ENCODE measurements at places on chromosomes 12 and 14.

- no peak for DNase-seq
Measured at GRCh38 chr14:88804035-88804434, 11.3 kb upstream of the EML5 start.

DNA sequence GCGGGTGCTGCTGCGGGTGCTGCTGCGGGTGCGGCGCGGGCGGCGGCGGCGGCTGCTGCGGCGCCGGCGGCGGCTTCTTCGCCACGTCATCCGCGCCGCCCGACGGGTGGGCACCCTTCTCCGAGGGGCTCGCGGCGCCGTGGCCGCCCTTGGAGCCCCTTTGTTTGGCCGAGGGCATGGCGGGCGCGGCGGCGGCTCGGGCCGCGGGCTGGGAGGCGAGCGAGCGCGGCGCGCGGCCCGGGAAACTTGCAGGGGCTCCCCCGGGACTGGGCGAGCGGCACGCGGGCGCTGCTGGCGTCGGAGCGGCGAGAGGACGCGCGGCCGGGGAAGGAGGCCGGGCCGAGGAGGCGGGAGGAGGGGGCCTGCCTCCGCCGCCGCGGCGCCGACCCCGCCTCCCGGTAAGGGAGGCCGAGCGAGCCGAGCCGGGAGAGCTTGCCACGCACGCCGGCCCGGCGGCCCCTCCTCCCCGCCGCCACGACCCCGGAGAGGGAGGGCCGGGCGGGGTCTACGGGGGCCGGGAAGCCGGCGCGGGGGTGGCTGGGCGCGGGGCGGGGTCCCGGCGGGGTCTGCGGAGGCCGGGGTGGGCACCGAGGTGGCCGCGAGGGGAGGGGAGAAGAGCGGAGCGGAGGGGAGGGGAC is at the start of gene CKAP4:
TSS of gene CKAP4 (minus strand) at position 347 of the 638 bp plus-strand sequence. CDS start at position 178, 169 bp downstream.
- DNase-seq: peak; percentile 76

DNA sequence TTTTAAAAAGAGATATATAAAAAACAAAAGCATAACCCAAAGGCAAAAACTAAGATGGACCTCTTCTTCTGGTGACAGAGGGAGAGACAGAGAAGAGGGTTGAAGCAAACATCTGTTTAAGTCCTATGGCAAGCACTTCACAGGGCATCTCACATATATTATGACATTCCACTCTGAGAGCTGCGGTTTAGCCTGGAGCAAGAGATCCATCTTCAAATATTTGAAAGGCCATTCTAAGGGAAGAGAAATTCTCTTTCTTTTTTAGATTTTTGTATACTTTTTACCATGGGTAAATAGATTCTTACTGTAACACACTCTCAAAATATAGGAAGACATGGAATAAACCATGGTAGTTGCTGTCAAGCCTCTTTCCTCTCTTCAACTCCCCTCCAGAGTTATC is 204.1 kb downstream of the GXYLT1 start:
- DNase-seq: no peak

DNA sequence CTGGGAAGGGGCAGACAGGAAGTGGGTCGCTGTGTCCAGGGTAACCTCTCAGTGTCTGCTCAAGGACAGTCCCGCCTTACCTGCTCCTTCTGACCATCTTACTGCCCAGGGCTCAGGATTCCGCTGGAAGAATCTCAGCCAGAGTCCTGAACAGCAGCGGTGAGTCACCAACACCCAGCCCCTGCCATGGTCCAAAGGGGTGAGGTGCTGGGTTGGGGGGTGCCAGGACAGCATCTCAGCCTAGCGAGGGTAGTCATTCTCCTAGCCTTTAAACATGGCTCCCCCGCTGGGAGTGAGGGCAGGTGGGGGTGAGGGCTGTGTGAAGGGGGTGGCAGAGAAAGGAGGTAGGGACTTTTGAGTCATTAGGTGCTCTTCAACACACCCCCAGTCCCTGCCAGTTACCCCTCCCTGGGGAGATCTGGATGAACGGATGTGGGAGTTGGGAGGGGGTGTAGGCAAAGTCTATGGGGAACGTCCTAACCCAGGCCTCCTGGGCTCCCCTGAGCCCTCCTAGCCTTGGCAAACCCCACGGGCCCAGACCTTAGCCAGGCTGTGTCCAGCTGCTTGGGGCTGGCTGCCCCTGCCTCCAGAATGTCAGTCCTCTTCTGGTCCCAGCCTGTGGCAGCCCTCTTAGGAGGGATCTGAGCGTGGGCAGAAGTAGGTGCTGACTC is 2.5 kb downstream of the TAMALIN start:
- no peak for DNase-seq

- DNase-seq: no peak
Measured at GRCh38 chr12:27844366-27845090, 64.5 kb upstream of the MANSC4 start.

- DNase-seq: no peak
Measured at GRCh38 chr12:78316631-78317468, 486.2 kb downstream of the NAV3 start.

DNA sequence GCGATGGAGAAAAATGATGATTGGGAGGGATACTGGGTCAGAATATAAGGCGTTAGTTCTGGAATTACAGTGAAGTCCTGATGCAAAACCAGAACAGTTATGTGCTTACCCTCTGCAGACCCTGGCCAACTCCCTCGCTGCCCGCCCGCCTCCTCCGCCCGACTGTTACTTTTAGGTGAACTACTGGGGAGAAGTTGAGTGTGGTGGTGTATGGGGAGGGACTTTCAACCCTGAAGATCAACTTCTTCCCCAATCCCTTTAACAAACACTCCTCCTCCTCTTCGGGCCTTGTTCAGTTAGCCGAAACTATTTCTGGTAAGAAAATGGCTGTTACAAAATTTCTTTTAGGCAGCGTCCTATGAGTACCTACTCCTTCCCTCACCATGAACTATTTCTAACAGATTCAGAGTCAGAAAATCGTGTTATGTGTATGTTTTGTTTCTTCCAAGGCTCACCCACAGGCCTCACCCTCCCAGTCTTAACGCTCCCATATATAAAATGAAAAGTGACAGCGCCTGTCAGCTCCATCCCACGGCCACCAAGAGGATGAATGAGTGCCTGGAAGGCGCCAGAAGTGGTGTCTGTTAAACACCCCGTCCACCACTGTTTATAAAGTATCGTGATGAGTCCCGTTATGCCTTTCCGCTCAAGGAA is 1.3 kb downstream of the FBXO33 start:
- no peak for DNase-seq

DNA sequence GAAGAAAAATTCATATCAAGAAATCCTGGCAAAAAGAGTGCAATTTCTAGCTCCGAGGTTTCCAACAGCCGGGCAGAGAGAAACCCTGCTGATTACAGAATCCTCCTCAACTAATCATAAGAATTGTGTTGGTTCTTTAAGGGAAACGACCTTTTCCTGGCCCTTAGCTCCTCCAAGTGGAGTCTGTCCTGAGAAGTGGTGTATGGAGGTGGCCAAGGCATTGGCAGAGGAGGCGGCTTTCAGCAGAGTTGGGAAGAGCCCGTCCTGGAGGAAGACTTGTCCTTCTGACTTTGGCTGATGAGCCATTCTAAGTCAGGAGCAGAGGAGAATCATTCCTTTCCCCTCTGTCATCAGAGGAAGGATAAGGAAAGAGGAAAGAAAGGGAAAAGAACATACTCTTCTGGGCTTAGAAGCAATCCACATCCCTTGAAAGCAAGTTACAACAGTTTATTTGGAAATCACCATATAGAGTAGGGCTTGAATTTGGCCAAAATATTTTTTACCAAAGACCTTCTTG is 46.5 kb upstream of the PTCSC3 start:
- DNase-seq: no peak

DNA sequence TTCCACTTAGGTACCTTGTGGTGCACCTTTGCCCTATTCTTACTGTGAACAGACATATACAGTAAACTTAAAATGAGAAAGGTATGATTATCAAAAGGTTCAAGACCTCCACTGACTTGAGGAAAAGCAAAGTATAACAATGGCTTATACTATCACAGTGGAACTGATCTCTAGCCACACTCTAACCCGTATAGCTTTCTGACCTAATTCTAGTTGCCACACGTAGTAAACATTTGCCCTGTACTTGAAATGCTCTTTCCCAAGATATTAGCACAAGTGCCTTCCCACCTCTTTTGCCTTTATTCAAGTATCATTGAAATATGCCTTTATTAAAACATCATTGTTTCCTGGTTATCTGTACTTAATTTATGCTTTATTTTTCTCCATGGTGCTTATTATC is 250.4 kb upstream of the PPFIA2 start:
- DNase-seq: no peak

DNA sequence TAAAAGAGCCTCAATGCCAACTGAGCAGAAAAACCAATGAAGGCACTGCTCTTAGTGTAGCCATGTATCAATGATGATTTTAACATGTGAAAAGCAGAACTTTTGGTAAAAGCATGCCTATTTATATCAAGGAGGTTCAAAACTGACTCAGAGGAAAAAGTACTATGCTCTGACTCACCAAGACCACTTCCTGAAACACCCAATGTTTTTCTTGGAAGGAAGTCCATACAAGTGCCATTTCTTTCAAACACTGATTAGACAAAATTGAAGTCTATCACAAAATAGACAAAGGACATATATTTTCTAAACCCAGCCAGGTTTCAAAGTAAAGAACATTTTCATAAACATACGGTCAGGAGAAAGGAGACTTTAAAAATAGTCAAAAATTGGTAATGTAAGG is 88.6 kb downstream of the EPS8 start:
- peak; percentile 63 for DNase-seq

- DNase-seq: no peak
Measured at GRCh38 chr12:82638324-82638723, 48.4 kb upstream of the TMTC2 start.

GRCh38 chr12:124432376-124432775 is 135.0 kb downstream of the NCOR2 start:
- no peak for DNase-seq

GRCh38 chr12:45416126-45416525 is 200.2 kb downstream of the ANO6 start:
- no peak for DNase-seq

- no peak for DNase-seq
Measured at GRCh38 chr12:71799106-71799505, 40.5 kb upstream of the TBC1D15 start.

GRCh38 chr12:44294649-44295048 is 458.8 kb downstream of the TMEM117 start:
- no peak for DNase-seq

- DNase-seq: no peak
Measured at GRCh38 chr14:87894920-87895319, 98.1 kb downstream of the GALC start.

DNA sequence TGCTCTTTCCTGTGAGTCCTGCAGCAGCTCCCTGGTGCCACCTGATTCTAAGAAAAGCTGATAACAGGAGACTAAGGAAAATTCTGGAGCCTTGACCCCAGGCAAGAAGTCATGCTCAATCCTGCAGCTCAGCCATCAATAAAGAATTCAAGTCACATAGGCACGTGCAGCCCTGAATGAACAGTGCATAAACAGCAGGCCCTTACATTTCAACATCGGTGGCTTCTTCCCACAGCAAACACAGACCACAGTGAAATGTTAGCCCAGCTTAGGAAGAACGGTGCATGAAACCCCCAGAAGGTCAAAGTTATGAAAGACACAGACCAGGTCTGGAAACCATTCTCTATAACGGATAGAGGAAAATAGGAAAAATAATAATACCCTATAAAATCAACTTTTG is 10.5 kb downstream of the CINP start:
- no peak for DNase-seq

GRCh38 chr12:16218234-16218633 is 59.3 kb downstream of the SLC15A5 start:
- DNase-seq: no peak

DNA sequence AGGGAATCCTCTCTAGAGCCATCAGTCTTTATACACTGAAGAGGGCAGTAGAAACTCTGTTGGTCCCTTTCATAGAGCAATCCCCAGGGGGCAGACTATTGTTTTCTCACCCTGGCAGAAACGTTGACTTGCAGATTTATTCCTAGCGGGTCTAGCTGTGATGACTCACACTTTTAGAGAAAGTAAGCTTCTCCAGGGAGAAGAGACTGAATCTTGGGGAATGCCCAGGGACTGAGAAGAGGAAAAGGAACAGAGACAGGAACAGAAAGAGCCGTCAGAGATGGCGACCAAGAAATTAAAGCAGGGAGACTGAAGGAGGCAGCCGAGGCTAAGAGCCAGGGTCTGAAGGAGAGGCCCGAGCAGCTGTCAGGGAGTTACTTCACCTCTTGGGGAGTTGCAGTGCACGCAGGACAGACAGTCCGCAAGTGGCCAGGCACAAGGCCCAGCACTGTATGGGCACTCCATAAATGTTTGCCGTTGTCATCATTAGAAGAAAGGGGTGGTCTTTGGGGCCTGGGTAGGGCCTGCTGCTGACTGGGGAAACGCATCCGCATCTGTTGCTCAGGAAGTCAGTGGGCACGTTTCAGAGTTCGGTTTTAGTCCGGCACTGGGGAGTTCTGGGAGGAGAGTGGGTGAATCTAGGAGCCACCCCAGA is 13.0 kb downstream of the PLEKHG6 start:
- peak; percentile 89 for DNase-seq

GRCh38 chr12:27076468-27076867 is 5.9 kb downstream of the C12orf71 start:
- DNase-seq: no peak

GRCh38 chr14:22026527-22026926 is 352.9 kb upstream of the OR4E1 start:
- DNase-seq: no peak

DNA sequence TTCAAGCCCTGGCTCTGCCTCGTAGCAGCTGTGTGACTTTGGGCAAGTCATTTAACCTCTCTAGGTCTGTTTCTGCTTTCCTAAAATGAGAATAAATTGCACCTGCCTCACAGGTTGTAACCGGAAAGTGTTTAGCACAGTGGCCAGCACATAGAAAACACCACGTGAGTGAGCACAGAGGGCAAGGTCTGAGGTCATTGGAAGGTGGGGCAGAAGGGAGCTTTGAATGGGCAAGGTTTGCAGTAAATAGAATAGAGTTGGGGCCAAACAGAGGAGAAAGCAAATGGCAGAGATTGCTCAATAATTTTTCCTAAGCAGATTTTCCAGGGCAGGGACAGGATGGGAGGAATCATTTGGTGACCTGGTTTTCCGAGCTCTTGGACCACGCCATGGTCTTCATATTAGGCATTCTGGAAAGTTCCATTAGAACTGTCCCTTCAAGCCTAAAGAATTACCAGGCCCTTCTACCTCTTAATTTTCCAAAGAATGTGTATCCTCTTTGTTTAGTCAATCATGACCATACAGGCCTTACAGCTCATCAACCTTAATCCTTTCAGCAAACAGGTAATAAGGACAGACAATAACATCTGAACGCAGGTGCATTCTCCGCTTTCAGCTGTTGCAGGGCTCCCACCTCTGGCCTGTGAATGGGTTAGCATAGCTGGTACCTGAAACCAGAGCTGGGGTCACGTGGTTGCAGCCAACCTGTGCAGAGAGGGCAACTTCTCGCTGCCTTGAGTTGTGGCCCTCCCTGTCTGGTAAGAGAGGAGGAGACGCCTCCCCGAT is 53.8 kb downstream of the VWF start:
- no peak for DNase-seq

GRCh38 chr12:106144847-106145246 is 6.1 kb upstream of the NUAK1 start:
- no peak for DNase-seq

GRCh38 chr14:80266930-80267329 is 55.6 kb upstream of the DIO2 start:
- DNase-seq: no peak

GRCh38 chr14:71672596-71672995 is 259.6 kb upstream of the RGS6 start:
- no peak for DNase-seq

- DNase-seq: peak; percentile 70
Measured at GRCh38 chr14:69572030-69572840, 2.4 kb downstream of the CCDC177 start.

Data from Caki2 (cell line).